ENCODE measurements at places on chromosomes 12 and 14.

GRCh38 chr14:91078095-91078737, 17.8 kb upstream of the RPS6KA5 start:
- DNase-seq: no peak

DNA sequence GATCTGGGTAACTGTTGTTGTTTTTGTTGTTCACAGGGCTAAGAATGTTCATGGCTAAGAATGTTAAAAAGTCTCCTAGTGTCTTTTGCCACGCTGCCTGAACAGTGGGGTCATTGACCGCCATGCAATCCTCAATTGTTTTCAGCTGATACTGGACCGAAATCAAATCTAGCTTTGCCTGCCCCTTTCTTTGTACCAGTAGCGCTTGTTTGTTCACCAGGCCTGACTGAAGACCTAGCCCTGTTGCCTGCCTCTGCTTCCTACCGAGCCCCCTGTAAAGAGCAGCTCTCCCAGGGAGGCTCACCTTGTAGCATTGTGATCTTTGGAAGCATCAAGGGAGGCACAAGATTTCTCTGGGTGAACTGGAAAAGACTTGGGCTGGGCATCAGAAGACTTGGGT, 6.7 kb downstream of the PSEN1 start:
- DNase-seq: no peak

DNA sequence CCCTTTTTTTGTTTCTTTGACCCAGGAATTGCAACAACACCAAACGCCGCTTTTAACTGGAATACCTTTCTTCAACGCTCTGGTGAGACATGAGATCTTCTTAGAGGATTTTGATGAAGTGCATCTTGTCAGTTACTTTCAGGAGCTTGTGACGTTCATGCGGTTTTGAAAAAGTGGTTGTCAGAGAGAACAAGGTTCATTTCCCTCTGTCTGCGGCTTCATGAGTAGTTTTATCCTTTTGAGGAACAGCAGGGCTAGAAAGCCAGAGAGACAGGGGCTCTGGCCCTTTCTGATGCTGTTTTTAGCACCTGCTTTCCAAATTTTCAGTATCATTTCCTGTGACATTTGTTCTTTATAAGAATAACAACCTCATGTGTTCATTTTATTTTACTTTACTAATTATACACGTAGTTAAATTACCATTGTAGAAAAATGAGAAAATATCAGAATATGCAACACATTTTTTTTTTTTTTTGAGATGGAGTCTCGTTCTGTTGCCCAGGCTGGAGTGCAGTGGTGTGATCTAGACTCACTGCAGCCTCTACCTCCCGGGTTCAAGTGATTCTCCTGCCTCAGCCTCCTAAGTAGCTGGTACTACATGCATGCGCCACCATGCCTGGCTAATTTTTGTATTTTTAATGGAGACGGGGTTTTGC, 61.8 kb downstream of the GLT1D1 start:
- DNase-seq: no peak

GRCh38 chr12:50058743-50059312, 1.4 kb downstream of the ASIC1 start:
- DNase-seq: no peak

DNA sequence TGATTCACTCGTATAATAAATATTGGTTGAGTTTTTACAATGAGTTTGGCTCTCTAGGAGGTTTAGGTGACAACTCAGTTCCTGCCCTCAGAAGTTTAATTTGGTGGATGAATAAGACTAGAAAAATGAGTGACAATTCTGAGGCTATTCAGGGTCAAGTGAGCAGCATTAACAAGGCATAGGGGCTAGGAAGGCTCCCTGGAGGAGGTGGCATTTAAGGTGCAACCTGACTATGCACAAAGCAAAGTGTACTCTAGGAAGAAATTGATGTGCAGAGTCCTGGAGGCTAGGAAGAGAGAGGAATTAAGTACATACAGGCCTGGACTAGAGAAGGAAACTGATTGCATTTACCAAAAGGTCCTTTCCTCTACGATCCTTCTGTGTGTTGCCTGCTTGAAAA, 440.3 kb downstream of the MED13L start:
- no peak for DNase-seq

DNA sequence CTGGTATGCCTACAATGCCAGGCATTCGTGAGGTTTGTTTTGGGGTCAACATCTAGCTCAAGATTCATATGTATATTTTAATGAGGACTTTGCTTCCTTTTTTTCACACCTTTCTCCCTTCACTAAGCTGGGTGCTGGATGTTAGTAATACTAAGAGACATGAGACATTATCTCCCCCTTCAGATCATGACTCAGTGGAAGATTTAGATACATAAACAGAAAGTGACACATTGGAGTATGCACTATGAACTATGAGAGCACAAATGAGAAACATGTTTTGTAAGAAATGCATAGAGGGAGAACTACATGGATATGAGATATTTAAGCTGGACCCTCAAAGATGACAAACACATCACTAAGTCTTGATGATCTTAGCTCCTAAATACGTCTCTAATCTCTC, 286.3 kb downstream of the RPAP3 start:
- no peak for DNase-seq

DNA sequence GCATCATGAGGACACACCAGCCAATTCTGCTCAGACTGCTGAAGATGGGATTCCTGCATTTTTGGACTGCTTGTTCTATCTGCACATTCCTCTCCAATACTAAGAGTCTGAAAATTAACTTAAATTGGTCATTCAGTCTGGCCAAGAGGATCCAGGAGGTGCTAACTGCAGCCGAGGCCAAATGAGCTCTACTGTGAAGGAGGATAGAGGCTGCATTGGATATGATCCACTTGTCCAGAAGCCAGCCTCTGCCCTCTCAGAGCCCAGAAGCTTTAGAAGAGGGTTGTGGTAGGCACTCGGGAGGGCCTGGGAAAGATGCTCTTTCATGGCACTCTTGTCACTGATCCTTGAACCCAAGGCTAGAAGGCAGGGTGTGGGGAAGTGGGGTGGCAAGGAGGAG, 37.1 kb upstream of the PLEK2 start:
- DNase-seq: no peak

GRCh38 chr14:23566778-23567185, 809 bp downstream of the AP1G2 start:
- DNase-seq: no peak

DNA sequence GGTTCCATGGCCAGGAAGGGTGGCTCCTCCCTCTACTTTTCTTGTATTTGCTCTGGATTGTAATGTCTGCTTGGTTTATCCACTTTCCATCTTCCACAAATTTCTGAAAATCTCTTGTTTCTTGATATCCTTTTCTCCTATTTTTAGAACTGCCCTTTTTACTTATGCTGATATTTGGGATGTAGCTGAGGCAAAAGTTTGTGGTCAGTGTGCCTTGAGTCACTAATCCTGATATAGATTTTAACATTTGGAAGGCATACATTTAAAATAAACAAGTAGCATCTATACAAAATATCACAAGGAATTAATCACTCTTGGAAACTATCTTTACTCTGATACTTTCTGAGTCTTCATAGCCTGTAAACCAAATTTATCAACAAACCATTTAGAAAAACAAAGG, 11.0 kb downstream of the GRIP1 start:
- DNase-seq: no peak

DNA sequence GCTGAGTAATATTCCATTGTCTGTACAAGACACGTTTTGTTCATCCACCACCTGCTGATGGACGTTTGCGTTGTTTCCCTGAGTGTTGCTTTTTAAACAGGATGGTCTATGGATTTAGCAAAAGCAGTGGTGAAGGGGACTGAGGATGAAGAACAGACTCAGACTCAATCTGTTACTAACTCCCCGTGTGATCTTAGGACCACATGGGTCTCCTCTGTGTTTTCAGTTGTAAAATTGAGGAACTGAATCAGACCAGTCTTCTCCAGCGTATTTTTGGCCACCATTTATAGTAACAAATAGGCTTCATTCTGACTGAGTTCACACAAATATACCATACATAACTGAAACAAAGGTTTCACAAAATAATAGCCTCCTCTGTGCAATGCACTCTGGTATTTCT, 85.6 kb downstream of the FOXN3 start:
- DNase-seq: no peak

DNA sequence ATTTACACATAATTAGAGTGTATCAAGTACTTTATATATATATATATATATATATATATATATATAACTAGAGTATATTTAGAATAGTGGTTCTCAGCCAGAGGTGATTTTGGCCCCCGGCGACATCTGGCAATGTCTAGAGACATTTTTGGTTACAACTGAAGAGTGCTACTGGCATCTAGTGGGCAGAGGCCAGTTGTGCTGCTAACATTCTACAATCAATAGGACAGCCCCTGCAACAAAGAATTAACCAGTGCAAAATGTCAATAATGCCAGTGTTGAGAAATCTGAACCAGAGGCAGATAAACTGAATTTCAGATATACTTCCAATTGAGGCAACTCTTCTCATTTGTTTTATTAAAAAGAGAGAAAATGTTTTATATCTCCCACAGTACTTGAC, 8.9 kb downstream of the GTF2A1 start:
- DNase-seq: no peak

DNA sequence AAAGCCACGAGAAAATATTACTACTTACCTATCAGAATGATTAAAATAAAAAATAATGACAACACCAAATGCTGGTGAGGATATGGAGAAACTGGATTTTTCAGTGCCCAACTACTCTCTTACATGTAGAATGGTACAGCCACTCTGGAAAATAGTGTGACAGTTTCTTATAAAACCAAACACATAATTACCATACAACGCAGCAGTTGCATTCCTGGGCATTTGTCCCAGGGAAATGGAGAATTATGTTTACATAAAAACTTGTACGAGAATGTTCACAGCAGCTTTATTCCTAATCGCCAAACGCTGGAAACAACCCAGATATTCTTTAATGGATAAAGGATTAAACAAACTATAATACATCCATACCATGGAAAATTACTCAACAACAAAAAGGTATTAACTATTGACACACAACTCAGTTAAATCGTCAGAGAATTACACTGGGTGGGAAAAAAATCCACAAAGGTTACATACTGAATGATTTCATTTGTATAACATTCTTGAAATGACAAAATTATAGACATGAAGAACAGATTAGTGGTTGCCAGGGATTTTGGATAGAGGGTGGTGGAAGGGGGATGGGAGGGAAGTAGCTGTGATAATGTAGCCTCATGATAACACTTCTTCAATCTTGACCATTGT, 35.4 kb downstream of the TAOK3 start:
- DNase-seq: no peak

- no peak for DNase-seq
These were observed 223.3 kb downstream of the BCAT1 start for GRCh38 chr12:24725616-24726015.

GRCh38 chr14:101291390-101291789, 269.9 kb upstream of the DIO3 start:
- DNase-seq: no peak

GRCh38 chr12:3137268-3137781, 60.1 kb downstream of the TSPAN9 start:
- DNase-seq: peak; percentile 78

- no peak for DNase-seq
These were observed 2.5 kb upstream of the C1QL4 start for GRCh38 chr12:49339464-49339861.

GRCh38 chr12:93323625-93324329, 53.9 kb upstream of the NUDT4 start:
- no peak for DNase-seq

DNA sequence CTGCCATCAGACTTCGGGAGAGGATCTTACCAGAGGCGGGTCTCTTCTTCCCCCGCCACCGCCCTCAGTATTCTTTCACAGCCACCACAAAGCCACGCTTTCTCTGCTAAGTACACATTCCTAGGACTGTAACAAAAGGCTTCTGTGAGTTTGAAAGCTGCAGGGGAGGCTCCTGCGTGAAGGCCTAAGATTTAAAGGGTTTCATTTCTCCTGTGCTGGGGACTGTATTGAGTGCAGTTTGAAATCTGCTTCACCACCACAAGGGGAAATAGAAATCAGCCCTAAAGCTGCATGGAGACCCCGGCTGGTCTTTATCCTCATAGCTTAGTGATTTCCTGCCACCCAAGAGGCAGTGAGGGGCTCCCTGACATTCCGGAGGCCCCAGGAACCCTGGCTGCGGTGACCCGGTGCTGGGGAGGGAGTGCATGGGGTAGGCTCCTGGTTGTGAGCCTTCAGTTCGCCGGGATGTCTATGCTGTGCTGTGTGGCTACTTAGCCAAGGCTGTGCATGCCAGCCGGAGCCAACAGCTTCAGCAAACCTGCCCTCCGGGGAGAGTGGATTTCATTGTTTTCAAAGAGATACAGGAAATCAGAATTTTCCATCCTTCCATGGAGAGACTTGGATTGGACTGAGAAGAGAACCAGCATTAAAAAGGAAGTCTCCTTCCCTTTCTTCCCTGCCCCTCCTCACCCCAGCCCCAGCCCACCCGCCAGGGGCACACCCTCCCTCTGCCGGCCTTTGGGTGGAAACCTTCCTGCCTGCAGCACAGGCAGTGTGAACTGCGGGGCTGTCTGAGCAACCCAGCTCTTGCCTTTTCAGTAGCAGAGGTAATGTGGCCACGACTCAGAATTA, 163.3 kb downstream of the ETV6 start:
- DNase-seq: no peak

DNA sequence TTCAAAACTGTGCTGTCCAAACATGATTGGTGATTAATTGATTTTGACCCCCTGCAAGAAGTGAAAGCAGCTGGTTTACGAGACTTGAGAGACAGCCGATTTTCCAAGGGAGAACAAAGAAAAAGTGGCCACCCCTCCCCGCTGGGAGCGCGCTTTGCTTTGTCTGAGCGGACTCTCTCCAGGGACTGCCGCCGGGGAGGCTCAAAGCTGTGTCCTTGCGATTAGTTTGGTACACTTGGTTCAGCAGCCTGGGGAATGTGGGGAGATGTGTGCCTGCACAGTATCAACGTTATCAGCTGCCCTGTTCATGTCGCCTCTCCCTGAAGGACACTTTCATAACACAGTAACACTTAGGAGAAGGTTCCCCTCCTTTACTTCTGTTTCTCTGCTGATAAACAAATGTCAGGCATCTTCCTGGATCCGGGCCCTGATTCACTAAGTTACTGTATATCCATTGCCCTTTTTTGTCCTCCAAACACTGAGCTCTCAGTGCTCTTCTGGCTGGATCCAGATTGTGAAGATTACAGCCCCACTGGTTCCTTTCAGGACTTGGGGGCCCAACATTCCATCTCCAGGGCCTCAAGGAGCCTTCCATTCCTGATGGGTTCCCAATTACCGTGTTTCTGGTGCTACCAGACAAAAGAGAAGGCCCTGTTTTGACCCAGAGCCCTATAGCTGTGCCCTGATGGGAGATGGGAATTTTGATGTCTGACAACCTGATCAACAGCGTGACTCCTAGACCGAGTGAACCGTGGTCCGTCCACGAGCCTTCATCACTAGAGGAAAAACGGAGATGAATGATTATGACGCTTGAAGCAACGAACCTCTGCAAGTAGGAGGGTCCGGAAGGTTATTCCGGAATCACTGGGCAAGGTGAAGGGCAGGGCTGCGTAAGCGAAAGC, 31.7 kb upstream of the TUBA1C start:
- DNase-seq: no peak

DNA sequence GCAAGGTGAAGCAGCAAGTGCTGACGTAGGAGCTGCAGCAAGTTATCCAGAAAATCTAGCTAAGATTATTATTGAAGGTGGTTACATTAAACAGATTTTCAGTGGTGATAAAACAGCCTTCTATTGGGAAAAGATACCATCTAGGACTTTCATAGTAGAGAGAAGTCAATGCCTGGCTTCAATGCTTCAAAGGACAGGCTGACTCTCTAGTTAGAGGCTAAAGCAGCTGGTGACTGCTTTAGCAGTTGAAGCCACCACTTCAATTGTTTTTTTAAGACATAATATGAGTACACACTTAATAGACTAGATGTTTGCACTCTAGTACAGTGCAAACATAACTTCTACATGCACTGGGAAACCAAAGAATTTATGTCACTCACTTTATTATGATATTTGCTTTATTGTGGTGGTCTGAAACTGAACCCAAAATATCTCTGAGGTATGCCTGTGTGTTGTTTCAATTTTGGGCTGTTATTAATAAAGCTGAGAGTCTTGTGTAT, 1026.9 kb upstream of the FOXG1 start:
- DNase-seq: no peak

Data from hindlimb muscle (tissue), 1 donor.